Inflammatory macrophage treated with lipopolysaccharide for 1 hour (primary cell): ENCODE measurements at places on chromosomes 12 and 14.

GRCh38 chr14:75906680-75907280 lies 75.0 kb downstream of the TGFB3 start:
- DNase-seq = peak; percentile 86

DNA sequence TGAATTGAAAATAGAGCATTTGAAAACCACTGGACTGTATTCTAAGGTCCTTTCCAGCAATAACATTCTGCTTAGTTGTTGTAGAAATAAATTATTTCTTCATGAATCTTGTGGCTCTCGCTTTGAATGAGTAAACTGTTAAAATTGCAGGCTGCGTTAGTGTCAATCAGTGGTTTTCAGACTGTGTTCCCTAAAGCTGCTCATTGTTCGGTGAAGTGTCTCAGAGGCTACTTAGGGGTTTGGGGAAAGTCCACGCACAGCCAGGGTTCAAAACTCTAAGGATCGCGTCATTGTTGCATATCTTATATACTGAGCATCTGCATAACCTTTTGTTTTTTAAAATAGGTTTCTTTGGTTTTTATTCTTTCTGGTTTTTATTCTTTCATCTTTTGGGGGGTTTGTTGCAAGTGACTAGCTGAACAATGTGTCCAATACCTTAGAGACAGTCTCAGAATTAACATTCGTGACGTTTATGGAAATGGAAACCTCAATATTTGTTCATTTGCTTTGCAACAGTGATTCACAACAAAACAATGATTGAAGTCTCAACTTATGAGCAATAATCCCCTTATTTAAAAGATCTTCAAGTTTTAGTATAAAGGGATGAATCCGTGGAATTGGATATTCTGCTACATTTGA lies 108.1 kb downstream of the TTLL5 start:
- DNase-seq = no peak

GRCh38 chr14:57293866-57294837 lies 25.4 kb downstream of the AP5M1 start:
- no peak for DNase-seq

DNA sequence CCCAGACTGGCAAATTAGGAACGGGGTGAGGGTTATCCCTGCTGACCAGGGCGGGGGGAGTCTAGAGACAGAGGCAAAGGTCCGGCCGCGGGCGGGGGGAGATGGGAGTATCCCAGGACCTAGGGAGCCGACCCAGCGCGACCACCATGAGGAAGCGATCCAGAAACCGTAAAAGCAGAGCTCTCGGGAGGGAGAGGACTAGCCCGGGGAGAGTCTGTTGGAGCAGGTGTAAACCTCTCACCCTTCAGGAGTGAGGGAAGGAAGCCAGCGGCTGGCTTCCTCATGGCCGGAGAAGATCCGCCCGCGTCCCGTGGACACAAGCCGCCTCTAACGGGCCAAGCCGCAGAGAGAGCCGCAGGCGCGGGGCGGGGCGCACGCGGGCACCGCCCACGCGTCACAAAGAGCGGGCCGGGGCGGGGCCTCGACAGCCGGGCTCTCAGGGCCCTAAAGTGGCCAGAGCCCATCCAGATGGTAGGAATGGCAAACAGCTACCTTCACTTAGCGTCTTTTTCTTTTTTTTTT lies at the start of gene ACRBP:
Gene ACRBP, minus strand, starts transcription at position 350 of the 522 bp plus-strand sequence. Its CDS starts 66 bp downstream, at position 284.
- DNase-seq = peak; percentile 78

DNA sequence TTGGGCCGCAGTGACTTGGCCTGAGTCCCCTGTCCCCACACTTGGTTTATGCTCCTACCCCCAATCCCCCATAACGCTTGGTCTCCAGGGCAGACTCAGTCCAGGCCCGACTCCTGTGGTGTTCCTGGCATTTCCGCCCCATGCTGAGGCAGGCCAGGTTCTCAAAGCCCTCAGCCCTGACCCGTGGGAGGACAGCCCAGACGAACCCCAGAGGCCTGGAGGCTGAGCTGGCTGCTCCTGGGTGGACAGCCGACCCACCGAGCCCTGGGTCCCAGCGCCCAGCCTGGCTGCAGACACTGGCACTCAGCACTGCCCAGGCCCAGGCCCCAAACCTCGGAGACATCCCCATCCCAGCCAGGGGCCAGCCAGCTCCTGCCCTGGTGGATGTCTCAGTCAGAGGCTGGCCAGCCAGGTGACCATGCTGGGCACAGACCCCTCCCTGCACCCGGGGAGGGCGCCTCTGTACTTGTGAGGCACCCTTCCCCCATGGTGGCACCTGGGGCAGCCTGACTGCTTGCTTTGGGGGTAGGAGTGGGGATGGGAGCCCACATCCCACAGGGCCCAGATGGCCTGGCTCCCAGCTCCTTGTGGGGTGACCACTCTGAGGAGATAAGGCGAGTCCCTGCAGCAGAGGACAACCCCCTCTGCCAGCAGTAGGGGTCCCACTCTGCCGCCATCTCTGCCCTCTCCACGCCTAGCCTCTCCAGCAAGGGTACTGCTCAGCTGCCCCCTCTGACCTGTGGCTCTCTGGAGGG lies 1.4 kb downstream of the PLD4 start:
- no peak for DNase-seq

- no peak for DNase-seq
Measured at GRCh38 chr14:102058146-102058545, 28.7 kb downstream of the HSP90AA1 start.

DNA sequence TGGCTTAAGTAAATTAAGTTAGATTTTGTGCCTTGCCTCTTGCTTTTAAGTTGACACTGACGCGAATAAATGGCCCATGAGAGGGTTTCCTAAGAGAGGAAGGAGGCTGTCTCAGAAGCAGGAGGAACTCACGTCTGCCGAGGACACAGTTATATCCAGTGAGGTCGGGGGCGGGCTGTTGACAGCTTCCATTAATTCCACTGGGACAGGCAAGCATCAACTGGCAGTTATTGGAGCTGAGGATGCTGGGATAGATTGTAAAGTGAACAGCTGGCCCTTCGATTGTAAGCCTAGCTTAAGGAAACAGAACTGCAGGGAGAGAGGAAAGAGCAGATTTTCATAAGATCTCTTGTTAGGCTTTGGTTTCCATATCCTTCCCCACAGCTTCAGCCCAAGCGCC lies 399.2 kb downstream of the IPO8 start:
- DNase-seq = no peak

GRCh38 chr12:12985817-12986408 lies 14.2 kb downstream of the HEBP1 start:
- DNase-seq = peak; percentile 34

- peak; percentile 90 for DNase-seq
Measured at GRCh38 chr12:7989827-7990491, 42.6 kb upstream of the FOXJ2 start.

DNA sequence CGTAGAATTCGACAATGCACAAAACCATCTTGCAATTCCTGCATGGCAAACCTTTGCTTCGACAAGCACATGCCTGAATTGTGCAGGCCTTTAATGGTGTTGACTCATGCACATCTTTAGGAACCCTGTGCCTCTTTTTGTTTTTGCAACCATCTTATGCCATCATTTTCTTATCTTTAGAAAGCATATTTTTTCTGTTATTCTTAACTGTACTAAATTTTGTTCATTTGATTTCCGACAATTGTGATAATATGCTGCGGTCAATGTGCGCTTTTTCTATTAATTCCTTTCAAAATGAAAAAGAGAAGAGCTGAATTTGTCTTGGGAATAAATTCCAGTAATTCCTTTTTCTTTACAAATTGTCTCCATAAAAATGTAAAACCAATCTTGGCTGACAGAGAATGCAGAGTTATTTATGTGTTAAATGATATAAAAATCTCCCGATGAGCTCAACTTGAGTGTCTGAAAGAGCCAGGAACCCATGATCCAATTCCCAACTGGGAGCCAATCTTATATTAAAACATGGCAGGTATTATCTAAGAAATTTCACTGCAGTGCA lies 20.1 kb upstream of the CDK17 start:
- no peak for DNase-seq

DNA sequence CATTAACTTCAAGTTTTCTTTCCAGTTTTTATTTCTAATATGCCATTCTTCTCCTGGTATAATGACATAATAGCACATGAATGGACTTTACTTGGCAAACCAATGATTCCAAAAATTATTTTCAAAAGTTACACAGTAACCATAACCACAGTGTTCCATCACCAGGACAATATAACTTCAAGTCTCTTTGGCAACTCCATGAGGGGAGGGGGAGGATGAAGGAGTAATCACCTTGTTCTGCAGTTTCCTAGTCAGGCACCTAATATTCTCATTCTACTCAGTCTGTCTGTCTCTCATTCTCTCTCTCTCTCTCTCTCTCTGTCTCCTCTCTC lies 66.6 kb downstream of the BTG1 start:
- DNase-seq = no peak

GRCh38 chr12:1351926-1352325 lies 242.5 kb downstream of the FBXL14 start:
- DNase-seq = no peak

DNA sequence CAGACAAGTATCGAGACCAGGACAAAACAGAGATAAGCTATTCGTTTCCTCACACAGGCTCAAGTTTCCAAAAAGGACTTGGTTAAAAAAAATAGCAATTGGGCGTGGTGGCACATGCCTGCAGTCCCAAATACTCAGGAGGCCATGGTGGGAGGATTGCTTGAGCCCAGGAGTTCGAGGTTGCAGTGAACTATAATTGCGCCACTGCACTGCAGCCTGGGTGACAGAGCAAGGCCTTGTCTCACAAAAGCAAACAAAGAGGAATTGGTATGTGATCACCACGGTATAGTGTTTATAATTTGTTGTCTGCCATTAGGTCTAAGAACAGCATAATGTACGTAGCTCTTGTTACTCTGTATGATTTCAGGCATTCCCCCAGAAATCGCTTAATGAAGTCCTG lies 175.3 kb downstream of the DERA start:
- no peak for DNase-seq

GRCh38 chr14:66036547-66036946 lies 449.6 kb upstream of the CCDC196 start:
- no peak for DNase-seq

GRCh38 chr12:52787324-52788191 lies 8.4 kb downstream of the KRT3 start:
- DNase-seq = no peak

GRCh38 chr12:117596968-117597367 lies 235.5 kb upstream of the NOS1 start:
- DNase-seq = no peak

DNA sequence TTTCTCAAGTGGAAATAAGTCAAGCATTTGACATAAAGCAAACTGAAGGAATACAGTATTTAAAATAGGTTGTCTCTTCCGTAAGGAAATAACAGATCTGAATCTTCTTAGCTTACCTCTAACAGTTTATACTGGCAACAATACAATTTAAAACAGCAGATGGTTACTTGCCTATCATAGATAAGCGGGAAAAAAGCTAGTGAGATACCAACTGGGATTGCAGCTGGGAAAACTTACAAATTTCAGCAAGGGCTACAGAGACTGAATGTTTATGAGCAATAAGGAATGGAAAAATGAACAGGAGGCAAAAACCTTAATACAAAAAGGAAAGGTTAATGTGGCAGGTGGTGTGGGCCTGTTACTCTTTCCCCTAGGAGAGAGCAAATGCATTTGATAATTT lies 220.0 kb downstream of the RASSF9 start:
- DNase-seq = no peak

DNA sequence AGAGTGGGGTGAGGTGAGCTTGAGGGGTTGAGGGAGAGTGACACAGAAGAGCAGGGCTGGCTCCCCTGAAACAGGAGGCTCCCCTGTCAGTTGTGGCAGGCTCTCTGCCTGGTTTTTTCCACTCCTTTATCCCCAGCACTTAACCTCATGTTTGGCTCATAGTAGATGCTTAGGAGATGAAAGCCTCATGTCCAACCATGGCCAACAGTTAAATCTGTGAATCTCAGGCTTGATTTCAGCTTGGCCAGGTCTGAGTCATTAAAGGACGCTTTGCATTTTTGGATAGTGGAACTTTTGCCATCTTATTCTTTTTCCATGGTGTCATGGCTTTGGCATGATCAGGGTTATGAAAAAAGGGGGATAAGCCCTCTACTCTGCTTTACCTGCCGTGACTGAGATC lies 117.2 kb downstream of the CACNA1C start:
- no peak for DNase-seq

DNA sequence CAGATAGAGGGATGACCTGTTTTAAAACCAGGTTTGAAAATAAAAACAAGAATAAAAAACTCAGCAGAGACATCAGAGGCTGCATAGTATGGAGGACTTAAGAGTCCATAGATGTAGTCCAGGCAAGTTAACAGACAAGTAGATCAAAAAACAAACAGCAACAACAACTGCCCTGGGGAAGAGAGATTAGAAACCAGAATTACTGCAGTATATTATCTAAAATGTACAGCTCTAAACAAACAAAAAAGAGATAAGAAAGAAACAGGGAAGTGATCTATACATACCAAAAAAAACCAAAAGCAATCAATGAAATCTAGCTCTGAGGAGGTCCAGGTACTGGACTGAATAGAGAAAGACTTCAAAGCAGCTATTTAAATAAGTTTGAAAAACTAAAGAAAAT lies 48.8 kb downstream of the ACSM4 start:
- DNase-seq = no peak

- no peak for DNase-seq
Measured at GRCh38 chr14:72801836-72802587, 91.9 kb downstream of the DPF3 start.

- no peak for DNase-seq
Measured at GRCh38 chr14:84937449-84937848, 592.5 kb upstream of the FLRT2 start.

GRCh38 chr14:88901189-88901588 lies 76.7 kb downstream of the TTC8 start:
- DNase-seq = no peak

- DNase-seq = peak; percentile 21
Measured at GRCh38 chr12:28770322-28770721, 378.8 kb upstream of the FAR2 start.

GRCh38 chr12:8871068-8871467 lies 43.2 kb upstream of the PHC1 start:
- no peak for DNase-seq

DNA sequence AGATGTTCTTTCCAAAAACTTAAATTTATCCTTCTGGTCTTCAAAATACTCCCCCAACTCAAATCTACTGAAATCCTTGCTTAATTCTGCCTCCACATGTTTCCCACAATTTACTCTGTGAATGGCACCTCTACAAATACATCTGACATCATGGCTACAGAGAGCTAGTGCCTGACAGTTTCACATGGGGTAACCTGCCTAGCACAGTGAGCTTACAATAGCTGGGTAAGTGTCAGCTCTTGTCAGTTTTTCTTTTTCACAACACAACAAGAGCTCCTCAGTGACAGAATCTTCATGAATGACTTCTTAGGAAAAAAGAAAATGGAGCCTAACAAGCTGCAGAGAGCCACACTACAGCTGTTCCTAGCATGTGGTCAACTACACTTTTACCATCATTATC lies 54.4 kb downstream of the NIN start:
- DNase-seq = no peak

GRCh38 chr12:29992366-29992765 lies 208.6 kb upstream of the TMTC1 start:
- no peak for DNase-seq

GRCh38 chr14:80483331-80483730 lies 272.0 kb upstream of the DIO2 start:
- no peak for DNase-seq

DNA sequence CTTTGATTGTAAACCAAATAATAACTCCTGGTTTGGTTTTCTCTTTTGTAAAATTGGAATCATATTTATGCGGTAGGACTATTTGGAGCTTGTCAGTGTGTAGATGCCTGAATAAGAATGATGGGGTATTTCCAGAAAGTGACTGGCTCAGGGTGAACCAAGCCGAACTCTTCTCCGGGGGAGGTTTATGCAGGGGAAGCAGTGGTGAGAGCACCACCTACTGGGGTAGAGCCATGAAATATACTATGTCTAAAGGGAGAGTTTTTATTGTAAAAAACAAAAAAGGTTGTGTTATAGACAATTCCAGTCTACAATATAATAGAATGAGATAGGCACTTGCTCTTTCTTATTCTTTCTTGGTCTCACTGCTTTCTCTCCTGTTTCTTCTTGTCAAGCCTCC lies 222.9 kb upstream of the SLC16A7 start:
- DNase-seq = no peak
